Aorta (tissue), 5 donors: ENCODE measurements at places on chromosomes 16 and 17. TPM values are rescaled to one million over a fixed set of nuclear protein-coding genes. Genes with fewer than 3 reads are reported as not detected.

Gene EVPLL
- not detected for total RNA-seq

Gene PPP1R27
- total RNA-seq, result not detected

Gene ORC6
- 1.6 TPM for total RNA-seq

- H3K4me1 ChIP-seq, result no peaks in the 10 kb centered on the region
- H3K27me3 ChIP-seq, result no peaks in the 10 kb centered on the region
- no peak for DNase-seq
- H3K4me3 ChIP-seq, result no peak overlapping the region
Measured at GRCh38 chr16:87839542-87840270, 29.6 kb downstream of the SLC7A5 start.

GRCh38 chr17:70581459-70581858 is 412.1 kb downstream of the KCNJ2 start:
- no peak overlapping the region for H3K4me3 ChIP-seq
- H3K4me1 ChIP-seq, result no peaks in the 10 kb centered on the region
- H3K27me3 ChIP-seq, result no peaks in the 10 kb centered on the region

DNA sequence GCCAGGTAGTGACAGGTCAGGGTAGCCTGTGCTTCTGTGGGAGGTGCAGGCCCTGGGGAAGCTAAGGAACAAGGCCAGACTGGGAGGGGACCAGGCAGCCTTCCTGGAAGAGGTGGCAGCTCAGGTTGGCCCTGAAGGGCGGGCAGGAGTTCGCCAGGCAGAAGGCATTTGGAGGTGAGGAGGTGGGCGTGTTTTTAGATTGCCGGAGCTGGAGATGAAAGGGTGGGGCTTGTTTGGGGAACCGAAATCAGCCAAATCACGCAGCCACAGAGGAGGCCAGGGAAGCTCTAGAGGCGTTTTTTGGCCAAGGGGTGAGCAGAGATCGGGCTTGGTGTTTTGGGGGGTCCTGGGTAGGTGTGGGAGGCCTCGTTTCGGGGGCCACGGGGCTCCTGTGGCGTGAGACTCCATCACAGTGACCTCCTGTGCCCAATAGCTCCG is 7.6 kb downstream of the ADCY7 start:
- no peaks in the 10 kb centered on the region for H3K36me3 ChIP-seq
- H3K27ac ChIP-seq, result no peak overlapping the region
- DNase-seq, result peak; percentile 66
- H3K27me3 ChIP-seq, result no peaks in the 10 kb centered on the region
- no peak overlapping the region for H3K4me3 ChIP-seq

- H3K36me3 ChIP-seq, result no peaks in the 10 kb centered on the region
- H3K4me1 ChIP-seq, result no peaks in the 10 kb centered on the region
- no peaks in the 10 kb centered on the region for H3K27me3 ChIP-seq
- no peak overlapping the region for H3K27ac ChIP-seq
- no peak overlapping the region for H3K4me3 ChIP-seq
Measured at GRCh38 chr16:62620275-62620674, 584.0 kb upstream of the CDH8 start.

GRCh38 chr17:82866590-82867191 is 26.9 kb upstream of the ZNF750 start:
- H3K4me3 ChIP-seq, result no peak overlapping the region
- no peaks in the 10 kb centered on the region for H3K4me1 ChIP-seq
- H3K27me3 ChIP-seq, result no peaks in the 10 kb centered on the region
- no peak for DNase-seq
- H3K36me3 ChIP-seq, result no peaks in the 10 kb centered on the region

DNA sequence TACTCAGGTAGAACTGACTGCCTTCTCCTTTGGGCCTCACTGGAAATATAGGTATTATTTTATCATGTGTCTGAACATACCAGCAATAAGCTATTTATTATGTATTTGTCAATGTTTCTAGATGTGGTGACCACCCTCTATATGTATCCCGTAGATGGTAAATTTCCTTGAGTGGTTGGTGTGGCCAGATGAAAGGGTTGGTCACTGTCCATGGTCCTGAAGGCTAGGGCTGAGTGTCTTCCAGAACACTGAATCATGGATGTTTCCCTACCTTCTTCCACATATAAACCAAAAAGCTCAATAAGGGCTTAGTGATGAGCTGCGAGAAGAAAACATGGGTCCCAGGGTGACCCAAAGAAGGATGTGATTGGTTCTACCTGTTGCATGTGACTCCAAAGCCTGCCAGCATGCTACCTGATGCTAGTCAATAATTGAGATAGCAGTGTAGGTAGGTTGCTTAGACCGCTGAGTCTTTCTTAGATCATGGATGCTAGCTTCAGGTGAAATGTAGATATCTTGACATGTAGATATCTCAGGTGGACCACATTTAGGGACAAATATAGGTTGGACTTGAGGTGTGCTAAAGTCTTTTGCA is 150.3 kb downstream of the ASIC2 start:
- H3K27ac ChIP-seq, result no peak overlapping the region
- no peak for DNase-seq
- no peaks in the 10 kb centered on the region for H3K36me3 ChIP-seq
- H3K27me3 ChIP-seq, result no peaks in the 10 kb centered on the region

- no peaks in the 10 kb centered on the region for H3K27me3 ChIP-seq
- peak overlapping the region; percentile 66 for H3K4me3 ChIP-seq
- H3K27ac ChIP-seq, result no peak overlapping the region
- no peaks in the 10 kb centered on the region for H3K4me1 ChIP-seq
- peak; percentile 74 for DNase-seq
Measured at GRCh38 chr16:67537636-67538591, 9.3 kb downstream of the RIPOR1 start.

DNA sequence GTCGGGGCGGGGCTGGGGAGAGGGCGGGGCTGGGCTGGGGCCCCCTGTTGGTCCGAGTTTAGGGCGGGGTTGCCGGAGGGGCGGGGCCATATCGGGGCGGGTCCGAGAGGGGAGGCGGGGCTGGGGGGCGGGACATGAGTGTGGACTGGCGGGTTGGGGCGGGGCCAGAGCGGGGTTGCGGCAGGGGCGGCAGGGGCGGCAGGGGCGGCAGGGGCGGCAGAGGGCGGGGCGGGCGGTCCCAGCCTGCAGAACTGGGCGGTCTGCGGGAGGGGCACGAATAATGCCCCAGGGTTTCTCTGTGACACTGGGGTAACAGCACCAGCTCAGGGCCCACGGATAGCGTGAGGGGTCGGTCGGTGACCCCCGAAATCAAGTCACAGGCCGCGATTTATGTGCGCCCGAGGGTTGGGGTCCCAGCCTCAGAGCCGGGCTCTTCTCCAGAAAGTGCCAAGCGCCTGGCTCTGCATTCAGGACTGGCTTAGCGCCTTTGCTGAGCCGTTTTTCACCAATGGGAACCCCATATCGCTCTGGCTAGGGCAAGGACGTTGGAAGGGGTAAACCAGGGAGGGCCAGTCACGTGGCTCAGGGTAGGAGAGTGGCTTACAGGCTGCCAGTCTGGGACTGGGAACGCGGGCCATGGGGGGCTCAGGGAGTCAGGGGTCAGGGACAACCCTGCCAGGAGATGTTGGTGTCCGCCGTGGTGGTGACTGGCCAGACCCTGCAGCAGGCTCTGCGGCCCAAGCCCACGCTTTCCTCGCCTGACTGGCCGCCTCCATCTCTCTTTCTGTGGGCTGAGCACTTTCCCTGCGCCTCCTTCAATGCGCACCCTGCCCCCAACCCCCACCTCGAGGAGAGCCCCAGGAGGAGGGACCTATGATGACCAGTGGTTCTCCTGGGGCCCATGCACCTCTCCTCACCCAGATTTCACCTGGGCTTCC is 1.2 kb upstream of the METTL26 start:
- no peaks in the 10 kb centered on the region for H3K36me3 ChIP-seq
- H3K27me3 ChIP-seq, result no peaks in the 10 kb centered on the region
- peak overlapping the region; percentile 86 for H3K4me3 ChIP-seq
- H3K4me1 ChIP-seq, result no peaks in the 10 kb centered on the region
- peak; percentile 93 for DNase-seq
- no peak overlapping the region for H3K27ac ChIP-seq
